ENCODE measurements at places on chromosomes 7 and 10.
A peak's percentile ranks its signal among the peaks of the same experiment; 100 is the strongest.

DNA sequence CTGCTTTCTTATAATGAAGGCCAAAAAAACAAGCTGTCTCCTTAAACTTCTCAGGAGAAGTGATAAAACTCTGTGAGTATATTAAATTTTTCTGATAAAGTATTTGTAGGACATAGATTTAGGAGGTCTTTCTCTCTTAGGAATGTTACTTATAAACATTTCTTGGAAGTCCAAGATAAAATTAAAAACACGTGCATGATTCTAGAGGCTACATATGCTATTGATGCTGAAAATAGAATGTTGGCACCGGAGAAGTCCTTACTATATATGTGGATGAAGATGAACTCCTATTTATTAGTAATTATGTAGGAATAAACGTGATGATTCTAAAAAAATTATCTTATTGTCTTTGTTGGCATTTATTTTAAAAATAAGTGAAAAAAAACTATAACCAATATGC, 241.3 kb upstream of the LRRTM3 start:
- DNase-seq, result no peak

DNA sequence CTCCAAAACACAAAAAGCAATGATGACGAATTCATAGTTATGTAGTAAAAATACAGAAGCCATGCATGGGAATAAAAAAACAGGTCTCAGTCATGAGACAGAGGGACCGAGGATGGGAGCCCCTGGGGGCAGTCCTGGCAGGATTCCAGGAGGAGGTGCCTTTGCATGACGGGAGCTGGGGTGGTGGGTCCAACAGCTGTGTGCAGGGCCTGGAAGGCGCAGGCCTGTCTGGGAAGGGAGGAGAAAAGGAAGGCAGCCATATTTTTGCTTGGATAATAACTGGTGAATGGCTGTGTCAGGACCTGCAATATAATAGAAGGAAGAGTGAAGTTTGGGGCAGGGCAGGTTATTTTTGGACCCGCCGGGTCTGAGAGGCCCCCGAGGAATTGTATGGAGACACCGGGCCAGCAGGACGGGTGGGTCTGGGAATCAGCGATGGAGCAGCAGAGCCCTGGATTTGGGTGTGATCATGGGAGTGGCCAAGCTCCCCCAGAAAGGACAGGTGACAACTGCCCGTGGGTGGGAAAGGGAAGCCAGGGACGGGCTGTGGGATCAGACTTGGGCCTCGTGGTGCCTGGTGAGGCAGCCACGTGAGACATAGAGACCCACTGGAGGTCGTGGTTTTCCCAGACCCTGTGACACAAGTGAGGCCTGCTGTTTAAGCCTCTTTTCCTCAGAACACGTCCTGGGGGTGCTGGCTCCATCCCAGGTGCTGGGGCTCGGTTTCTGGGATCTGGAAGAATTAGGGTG, 2.9 kb upstream of the JAKMIP3 start:
- DNase-seq, result peak; percentile 67

- DNase-seq, result no peak
Measured at GRCh38 chr7:84665339-84665738, 470.8 kb upstream of the SEMA3A start.

- no peak for DNase-seq
Measured at GRCh38 chr10:1939016-1939415, 201.7 kb upstream of the ADARB2 start.

- no peak for DNase-seq
Measured at GRCh38 chr10:132662186-132662920, 123.6 kb downstream of the NKX6-2 start.

DNA sequence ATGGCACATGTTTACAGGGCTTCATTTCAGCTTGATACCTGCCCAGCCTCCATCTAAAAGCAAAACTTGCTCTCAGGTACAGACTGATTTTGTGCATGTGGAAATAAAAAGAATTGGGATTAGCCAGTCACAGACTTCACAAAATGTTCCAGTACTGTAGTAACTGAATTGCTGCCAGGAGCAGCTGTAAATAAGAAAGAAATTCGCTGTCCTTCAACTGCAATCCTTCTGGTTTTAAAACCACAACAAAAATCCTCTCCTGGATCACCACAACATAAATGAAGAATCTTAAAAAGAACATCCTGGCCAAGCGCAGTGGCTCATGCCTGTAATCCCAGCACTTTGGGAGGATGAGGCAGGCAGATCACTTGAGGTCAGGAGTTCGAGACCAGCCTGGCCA, 3.9 kb upstream of the MIOS start:
- DNase-seq, result no peak

DNA sequence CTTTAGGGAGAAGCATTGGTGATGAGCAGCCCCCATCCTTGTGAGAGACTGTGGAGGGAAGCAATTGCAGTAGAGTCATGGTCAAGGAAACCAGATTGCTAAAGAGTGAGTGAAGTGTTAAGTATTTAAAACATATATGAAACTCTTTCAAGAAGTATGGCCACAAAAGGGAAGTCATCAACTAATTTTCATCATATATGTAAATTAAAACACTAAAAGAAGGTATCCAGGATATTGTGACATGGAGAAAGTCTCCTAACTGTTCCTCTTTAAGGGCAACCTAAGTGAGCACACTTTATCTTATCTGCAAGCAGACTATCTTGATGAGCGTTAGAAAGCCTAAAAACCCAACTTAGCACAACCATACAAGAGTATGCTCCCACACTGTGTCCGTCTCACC, 69.7 kb downstream of the CD36 start:
- DNase-seq, result no peak

DNA sequence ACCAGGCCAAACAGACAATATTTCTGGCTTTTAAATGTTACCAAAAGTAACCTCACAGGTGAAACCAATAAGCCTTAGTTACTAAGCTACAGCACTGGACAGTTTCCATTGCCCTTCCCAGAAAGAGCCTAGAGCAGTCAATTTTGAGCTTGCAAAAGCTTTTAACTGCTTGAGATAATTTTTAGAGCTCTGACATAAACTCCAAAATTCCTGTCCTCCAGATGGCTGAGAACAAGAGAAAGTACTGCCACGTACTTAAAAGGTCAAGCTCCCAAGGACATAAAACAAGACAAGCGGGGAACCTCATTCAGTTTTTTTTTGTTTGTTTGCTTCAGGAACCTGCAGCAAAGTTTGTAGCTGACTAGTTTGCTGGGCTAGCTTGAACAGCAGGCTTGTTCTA, 54.1 kb downstream of the BBS9 start:
- DNase-seq, result no peak

DNA sequence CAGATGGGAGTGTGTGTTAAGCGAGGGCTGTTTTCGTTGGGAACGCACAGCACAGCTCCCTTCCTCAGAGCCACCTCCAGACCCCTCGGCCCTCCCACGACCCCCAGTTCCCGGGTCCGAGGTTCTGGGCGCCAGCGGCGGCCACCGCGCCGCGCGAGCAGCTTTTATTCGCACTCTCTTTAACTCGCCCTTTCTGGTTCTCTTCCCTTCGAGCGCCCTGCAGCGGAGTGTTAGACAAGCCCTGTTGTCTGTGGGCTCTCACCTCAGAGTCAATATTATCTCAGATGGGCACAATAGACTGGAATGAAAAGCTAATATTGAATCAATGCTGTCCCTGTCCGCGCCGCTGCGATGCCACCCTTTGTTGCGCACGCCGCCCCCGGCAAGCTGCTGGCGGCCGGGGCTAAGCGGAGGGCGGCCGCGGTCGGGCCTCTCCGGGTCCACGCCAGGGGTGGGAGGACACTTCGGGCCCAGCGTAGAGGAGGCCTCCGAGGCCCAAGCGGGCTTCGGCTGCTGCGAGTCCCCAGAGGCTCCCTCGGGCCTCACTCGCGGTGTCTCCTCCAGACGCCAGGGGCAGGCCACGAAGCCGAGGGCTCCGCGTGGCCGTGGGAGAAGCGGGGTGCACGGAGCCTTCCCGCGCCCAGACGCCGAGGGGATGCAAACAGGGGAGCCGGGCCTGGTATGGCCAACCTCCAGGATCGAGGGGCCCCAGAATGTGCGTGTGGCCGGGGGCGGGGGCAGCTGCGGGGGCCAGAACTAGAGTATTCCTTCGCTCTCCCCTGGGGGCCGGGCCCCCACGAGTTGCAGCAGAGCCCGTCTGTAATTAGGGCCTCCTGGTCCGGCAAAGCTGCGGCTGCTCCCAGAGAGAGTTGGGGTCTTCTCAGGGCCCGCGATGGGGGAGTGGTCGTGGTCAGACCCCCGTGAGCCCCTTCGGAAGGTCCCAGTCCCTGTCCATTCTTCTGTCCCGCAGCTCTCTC, 7.9 kb upstream of the EMX2 start:
- DNase-seq, result no peak

- DNase-seq, result peak; percentile 89
Measured at GRCh38 chr7:74479961-74480829, 26.5 kb downstream of the GTF2IRD1 start.
